ENCODE measurements at places on chromosomes 16 and 17. TPM values are rescaled to one million over a fixed set of nuclear protein-coding genes. Genes with fewer than 3 reads are reported as not detected.

CDH3 gene
- 0.47 TPM for total RNA-seq

DNA sequence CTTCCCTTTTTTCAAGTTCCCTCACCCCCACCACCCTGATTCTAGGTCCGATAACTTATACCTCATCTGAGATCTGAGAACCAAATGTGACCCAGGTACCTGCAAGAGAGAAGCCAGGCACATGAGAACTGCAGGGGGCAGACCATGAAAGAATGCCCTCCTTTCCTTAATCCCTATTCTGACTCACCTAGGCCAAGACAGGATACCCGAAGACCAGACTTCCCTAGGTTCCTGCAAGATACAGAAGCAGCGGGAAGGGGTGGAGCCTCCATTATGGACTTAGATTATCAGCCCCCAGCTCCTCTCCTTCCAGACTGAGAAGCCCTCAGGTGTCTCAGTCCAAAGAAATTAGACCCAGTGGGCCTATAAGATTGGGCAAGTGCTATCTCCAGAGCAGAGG lies 2.1 kb downstream of the KCNAB3 start:
- H3K27me3 ChIP-seq = no peaks in the 10 kb centered on the region
- H3K4me1 ChIP-seq = peaks cover 29% of the 10 kb centered on the region
- H3K36me3 ChIP-seq = no peaks in the 10 kb centered on the region
- H3K4me3 ChIP-seq = no peak overlapping the region
- no peak overlapping the region for H3K27ac ChIP-seq

E4F1 gene
- total RNA-seq = 46.5 TPM

UMOD gene
- not detected for total RNA-seq

MTHFSD gene
- total RNA-seq = 39.7 TPM

DNA sequence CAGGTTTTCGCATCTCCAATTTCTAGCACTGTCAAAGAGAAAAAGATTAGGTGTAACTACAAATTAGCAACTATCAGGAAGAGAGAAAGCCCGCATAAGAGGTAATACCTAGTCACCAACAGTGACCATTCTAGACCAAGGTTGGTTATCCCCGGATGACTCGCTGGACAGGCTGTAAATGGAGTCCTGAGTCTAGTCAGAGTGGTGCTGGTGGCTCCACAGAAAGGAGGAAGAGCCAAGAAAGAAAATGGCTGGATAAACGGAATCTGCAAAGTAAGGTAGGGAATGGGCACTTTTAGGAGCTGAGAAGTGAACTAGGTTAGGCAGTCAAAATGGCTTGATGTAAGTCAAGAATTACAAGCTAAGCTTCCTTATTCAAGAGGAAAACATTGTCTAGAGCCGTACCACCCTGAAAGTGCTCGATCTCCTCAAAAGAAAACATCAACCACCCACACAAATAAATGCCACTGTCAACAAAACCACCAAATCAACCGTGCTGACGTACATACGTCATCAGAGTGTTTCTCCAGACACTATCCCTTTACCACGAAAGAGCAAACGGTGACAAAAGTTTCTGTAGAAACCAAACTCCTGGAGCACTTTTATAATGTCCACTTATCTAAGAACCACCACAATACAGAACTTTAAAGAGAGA lies 2.2 kb downstream of the GSPT1 start:
- H3K4me3 ChIP-seq = peak overlapping the region; percentile 72
- DNase-seq = peak; percentile 82
- peak overlapping the region; percentile 72 for H3K27ac ChIP-seq
- H3K27me3 ChIP-seq = no peaks in the 10 kb centered on the region

TSNAXIP1 gene
- total RNA-seq = 0.44 TPM

DNA sequence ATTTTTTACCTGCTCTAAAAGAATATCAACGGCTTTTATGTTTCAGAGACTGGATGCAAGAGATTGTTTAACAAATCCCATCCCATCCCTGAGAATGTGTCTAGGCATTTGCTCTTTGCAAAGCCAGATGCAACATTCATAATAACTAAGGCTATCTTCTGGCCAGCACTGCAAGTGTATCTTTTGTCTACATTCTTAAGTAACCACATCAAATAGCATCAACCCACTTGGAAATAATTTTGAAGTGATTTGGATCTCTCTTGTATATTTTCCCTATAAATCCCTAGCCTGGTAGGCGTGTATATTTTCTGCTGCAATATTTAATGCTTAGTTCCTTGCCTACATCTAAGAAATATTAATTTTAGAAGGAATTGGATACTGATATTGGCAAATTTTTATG lies 64.3 kb downstream of the PIGL start:
- no peaks in the 10 kb centered on the region for H3K36me3 ChIP-seq
- DNase-seq = no peak
- no peak overlapping the region for H3K27ac ChIP-seq
- H3K4me3 ChIP-seq = no peak overlapping the region
- peaks cover 21% of the 10 kb centered on the region for H3K4me1 ChIP-seq

DNA sequence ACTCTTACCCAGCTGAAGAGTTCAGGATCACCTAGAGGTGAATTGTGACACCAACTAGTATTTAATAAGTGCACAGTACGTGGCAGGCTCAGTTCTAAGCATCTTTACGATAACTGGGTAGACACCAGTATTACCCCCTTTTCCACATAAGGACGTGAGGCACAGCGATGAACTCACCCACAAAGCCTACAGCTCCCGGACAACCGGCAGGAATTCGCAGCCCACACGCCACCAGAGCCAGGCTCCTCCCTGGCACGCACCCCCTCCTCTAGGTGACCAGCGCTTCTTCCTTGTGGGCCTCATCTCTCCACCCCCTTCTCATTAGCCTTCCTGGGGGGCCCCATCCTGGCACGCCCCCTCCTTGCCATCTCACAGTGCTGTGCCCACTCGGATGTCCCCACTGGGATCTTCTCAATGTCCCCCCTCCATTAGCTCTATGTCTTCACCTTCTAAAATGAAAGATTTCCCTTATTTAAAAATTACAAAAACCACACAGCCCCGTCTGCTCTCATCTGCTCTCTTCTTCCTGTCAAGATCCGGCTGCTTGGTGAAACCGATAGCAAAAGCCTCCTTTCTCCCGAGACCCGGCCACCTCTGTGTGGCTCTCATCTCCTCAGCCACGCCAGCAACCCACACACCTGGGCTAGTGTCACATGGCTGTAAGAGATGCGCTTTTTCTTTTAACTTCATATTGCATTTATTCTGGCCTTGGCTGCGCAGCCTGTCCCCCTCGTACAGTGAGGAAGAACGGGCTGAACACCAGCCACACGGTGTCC lies 20.8 kb downstream of the IFT140 start:
- no peaks in the 10 kb centered on the region for H3K4me1 ChIP-seq
- H3K27ac ChIP-seq = no peak overlapping the region
- no peak overlapping the region for H3K4me3 ChIP-seq
- DNase-seq = no peak
- no peaks in the 10 kb centered on the region for H3K27me3 ChIP-seq

- H3K27ac ChIP-seq = no peak overlapping the region
- H3K27me3 ChIP-seq = no peaks in the 10 kb centered on the region
- H3K36me3 ChIP-seq = no peaks in the 10 kb centered on the region
- DNase-seq = no peak
- H3K4me1 ChIP-seq = no peaks in the 10 kb centered on the region
Observed at GRCh38 chr16:19062706-19063105, 4.7 kb upstream of the COQ7 start.

DNA sequence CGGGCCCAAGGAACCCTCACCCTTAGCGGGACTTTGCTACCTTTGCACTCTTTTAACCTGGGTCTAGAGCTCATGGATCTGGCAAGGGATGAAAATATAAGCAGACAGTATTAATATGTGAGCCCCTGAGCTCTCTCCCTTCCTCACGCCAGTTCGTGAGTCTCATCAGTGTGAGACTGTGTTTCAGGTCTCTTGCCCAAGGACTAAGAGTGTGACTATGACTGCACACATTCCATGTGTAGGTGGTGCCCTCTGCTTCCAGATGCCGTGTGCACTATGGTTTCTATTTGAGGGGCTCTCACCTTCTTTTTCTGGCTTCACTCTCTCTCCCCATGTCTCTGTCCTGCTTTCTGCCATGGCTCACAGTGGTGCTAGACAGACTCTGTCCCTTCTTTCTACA lies 40.5 kb downstream of the DHRS7B start:
- H3K36me3 ChIP-seq = no peaks in the 10 kb centered on the region
- DNase-seq = no peak

GRCh38 chr16:56242740-56243139 lies 51.5 kb downstream of the GNAO1 start:
- H3K36me3 ChIP-seq = no peaks in the 10 kb centered on the region
- no peak overlapping the region for H3K4me3 ChIP-seq
- DNase-seq = no peak
- no peaks in the 10 kb centered on the region for H3K4me1 ChIP-seq

NPW gene
- total RNA-seq = not detected

DNA sequence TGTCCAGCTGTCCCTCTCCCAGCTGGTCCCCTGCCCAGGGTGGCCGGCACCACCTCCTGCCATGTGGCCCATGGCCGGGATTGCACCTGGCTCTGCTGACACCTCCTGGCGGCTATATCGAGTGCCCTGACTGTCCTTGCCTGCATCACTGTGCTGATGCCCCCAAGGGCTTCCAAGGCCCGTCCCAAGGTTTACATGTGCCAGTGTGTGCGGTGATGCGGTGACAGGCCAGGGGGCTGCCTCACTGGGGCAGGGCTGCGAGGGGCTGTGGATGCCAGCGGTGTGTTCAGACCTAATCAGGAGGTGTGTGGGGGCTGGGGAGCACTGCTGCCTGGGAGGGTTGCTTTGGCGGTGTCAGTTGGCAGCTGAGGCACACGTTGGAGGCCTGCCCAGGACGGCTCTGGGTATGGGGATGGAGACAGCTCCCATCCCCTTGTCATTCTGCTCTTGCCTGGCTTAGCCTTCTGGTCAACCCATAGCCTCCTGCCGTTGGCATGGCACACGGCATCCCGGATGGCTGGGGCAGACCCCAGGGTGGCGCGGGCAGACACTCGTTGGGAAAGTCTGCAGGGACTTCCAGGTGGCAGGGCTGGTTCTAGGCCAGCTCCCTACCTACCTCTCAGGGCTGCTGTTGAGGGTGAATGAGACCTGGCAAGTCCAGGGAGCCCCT lies 5.5 kb downstream of the MAP2K3 start:
- no peak for DNase-seq
- H3K27me3 ChIP-seq = no peaks in the 10 kb centered on the region
- H3K4me3 ChIP-seq = no peak overlapping the region
- H3K27ac ChIP-seq = peak overlapping the region; percentile 94
- H3K36me3 ChIP-seq = no peaks in the 10 kb centered on the region

- H3K27ac ChIP-seq = no peak overlapping the region
- H3K4me3 ChIP-seq = no peak overlapping the region
- no peaks in the 10 kb centered on the region for H3K27me3 ChIP-seq
Observed at GRCh38 chr16:66534376-66534799, 15.5 kb downstream of the TK2 start.

DNA sequence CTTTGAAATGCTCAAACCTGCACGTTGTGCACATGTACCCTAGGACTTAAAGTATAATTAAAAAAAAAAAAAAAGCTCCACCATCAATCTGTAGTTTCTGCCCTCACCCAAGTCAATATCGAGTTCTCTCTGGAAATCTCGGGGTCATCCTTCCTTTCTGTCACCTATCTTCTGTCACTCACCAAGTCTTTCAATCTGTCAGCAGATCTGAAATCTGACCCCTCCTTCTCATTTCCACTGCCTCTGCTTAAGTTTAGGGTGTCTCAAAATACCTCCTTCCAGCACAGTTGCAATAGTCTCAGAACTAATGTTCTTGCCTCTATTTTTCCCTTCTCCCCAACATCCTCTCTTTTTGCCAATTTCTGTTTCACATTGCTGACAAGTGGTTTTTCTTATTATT lies 32.3 kb downstream of the FTO start:
- no peaks in the 10 kb centered on the region for H3K27me3 ChIP-seq
- H3K36me3 ChIP-seq = no peaks in the 10 kb centered on the region
- no peak for DNase-seq
- H3K27ac ChIP-seq = no peak overlapping the region

DNA sequence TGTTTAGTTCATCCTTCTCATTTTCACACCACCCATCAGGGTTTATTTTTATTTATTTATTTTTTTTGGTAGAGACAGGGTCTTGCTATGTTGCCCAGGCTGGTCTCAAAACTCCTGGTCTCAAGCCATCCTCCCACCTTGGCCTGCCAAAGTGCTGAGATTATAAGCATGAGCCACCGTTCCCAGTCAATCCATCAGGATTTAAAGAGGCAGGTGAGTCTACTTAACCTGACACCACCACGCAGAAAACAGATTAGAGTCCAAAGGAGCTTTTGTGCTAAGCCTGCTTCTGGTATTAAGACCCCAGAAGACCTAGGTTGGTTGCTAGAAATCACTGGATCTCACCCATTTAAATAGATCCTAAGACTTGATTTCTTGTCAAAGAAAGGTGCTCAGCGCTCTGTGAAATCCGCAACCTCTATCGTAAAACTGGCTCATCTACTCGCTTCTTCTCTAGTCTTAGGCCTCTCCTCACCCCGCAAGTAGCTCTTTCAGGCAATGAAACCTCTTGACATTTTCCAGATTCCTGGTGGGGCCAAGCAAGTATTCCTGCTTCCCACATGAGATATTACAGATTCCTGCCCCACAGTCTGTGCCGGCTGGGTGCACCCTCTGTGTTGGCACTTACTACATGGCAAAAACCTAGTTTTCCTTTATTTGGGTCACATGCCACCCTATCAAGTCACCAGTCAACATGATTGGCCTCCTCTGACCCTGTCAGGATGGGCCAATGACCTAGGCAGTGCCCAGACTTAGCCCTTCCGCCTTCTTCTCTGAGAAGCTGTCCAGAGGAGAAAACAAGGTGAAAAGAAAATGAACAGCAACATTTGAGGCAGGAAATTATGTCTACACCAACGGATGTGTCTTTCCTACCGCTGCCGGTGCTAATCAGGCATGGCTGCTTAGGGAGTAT lies 9.0 kb downstream of the PITPNA start:
- H3K27ac ChIP-seq = no peak overlapping the region
- peaks cover 31% of the 10 kb centered on the region for H3K36me3 ChIP-seq
- H3K27me3 ChIP-seq = no peaks in the 10 kb centered on the region

GRCh38 chr16:15491411-15491810 lies 57.0 kb downstream of the BMERB1 start:
- no peaks in the 10 kb centered on the region for H3K36me3 ChIP-seq
- H3K4me1 ChIP-seq = no peaks in the 10 kb centered on the region
- no peak overlapping the region for H3K4me3 ChIP-seq
- no peak overlapping the region for H3K27ac ChIP-seq
